D341Med (cell line): ENCODE measurements at places on chromosomes 7 and 10.

DNA sequence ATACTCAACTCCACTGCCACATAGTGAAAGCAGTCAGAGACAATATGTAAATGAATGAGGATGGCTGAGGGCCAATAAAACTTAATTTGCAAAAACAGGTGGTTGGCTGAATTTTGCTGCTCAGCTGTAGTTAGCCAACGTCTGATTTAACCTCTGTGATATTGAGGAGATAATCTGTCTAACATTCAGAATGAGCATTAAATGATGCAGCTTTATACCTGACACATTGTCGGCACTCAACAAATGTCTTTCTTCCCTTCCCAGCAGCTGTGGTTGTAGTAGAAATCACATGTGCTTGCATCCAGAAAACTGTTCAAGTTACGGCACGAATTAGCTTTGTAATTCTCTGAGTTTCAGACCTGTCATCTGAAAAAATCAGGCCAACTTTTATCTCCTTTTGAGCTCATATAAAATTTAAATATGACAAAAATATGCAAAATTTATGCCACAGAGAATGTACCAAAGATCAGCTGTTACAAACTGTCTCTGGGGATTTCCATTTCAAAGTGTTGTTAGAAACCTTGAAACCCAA lies 1239.7 kb downstream of the GATA3 start:
- DNase-seq: no peak

- DNase-seq: no peak
Observed at GRCh38 chr10:132132421-132132841, 54.3 kb upstream of the DPYSL4 start.

- no peak for DNase-seq
Observed at GRCh38 chr7:126702242-126703016, 550.3 kb downstream of the GRM8 start.

DNA sequence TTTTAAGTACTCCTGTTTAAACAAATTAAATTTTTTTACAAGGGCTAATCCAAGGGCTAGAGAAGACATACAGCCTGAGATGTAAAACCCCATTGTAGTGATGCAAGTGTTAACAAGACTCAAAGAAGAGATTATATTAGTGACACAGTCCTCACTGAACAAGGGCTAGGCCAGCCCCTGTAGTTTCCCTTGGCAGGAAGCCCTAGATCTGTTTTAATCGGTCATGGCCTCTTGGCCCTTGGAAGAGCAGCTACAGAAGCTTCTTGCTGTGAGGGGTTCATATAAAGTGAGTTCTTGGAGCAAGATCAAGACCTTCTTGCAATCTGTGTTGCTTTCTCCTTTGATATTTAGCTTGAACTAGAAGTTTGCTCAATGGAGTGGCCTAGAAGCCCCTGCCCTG lies 1339.4 kb downstream of the XPNPEP1 start:
- DNase-seq: no peak

DNA sequence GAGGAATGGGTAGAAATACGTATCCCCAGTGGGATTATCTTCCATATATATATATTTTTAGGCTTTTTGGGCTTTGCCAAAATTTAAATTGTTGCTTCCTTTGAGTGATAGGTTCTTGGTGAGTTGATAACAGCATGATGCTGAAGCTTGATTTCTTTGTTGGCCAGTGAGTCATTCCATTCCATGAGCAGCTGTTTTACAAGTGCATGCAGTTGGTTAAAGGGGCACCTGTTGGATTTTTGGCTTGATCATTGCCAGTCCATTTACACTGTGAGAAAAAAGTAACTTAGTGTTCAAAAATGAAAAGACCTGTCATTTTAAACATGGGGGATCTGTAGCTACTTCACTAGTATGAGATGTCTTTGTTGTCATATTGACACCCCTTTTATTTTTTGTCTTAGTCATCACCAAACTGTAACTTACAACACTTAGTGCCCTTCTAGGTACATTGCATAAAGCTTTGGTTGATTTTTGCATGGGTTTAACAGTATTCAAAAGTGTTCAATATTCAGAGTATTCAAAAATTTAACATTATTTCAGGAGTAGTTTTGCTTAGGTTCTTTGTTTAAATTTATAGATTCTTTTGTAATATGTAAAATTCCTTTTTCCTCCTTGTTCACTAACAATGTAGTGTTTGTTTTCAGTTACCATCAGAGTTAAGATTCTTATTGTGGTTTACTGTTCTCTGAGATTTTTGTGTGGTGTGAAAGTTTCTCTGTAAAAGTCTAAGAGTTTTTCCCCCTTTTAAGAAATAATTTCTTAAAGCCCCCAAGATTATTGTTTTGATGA lies 8.8 kb downstream of the AKAP9 start:
- no peak for DNase-seq

GRCh38 chr7:106069471-106070200 lies 42.5 kb downstream of the SYPL1 start:
- no peak for DNase-seq

- no peak for DNase-seq
Observed at GRCh38 chr10:3485057-3485686, 299.8 kb downstream of the KLF6 start.

- DNase-seq: no peak
Observed at GRCh38 chr10:108852211-108852610, 1071.1 kb downstream of the XPNPEP1 start.

DNA sequence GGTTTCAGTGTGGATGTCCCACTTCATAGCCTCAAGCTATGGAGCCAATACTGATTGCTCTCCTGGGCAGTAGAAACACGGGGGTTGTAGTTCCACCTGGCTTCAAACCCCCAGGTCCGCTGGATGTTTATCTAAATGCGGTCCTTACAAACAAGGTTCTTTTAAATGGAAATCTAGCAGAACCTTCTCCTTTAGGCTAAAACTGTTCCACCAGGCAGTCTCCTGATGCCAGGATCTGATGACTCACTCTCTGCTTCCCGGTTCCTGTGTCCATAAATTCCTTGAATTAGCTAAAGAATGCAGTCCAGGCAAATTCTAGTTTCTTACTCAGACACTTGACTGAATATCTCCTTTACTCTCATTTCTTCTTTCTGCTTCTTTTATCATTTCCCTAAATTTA lies 108.4 kb upstream of the FAM3C start:
- DNase-seq: no peak

GRCh38 chr10:34535872-34536271 lies 279.2 kb downstream of the PARD3 start:
- DNase-seq: no peak

- no peak for DNase-seq
Observed at GRCh38 chr7:139426258-139427028, 57.0 kb downstream of the KLRG2 start.

DNA sequence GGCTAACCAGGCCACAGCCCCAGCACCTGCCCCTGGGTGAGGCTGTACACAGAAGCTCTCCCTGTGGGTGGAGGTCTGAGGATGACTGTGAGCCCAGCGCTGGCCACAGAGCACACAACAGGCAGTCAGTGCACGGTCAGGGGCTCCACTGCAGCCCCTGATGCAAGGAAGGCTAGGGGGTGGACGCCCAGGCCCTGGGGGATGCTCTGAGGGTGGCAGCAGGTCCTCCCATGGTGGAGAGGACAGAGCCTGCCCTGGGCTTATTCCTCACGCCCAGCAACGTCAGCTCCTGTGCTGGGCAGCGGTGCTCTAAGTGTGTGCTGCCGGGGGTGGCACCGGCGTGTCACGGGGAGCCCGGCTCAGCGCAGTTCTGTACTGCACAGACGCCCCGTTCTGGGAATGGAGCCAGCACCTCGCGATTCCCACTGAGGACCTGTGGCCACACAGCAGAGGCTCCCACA lies 223.2 kb downstream of the MAD1L1 start:
- DNase-seq: no peak

GRCh38 chr7:102018876-102019275 lies 201.4 kb downstream of the CUX1 start:
- no peak for DNase-seq

- DNase-seq: no peak
Observed at GRCh38 chr7:100215895-100216294, 3.9 kb upstream of the PVRIG start.

DNA sequence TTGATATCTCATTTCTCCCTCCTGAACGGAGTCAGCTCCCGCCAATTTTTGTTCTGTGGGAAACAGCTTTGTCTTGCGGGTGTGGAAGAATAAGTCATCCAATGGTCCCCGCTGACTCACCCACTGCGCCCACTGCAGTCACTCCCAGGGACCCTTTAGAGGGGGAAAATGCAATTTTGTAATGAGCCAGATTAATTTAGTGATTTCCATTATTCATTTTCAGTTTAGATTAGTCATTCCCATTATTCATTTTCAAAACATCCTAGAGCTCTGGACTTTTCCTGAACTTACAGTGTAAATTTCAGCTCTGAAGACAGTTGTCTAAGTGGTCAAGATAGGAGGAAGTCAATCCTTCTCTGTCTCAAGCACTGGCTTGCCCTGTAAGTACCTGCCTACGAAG lies 154.9 kb upstream of the TMEM72 start:
- DNase-seq: no peak

DNA sequence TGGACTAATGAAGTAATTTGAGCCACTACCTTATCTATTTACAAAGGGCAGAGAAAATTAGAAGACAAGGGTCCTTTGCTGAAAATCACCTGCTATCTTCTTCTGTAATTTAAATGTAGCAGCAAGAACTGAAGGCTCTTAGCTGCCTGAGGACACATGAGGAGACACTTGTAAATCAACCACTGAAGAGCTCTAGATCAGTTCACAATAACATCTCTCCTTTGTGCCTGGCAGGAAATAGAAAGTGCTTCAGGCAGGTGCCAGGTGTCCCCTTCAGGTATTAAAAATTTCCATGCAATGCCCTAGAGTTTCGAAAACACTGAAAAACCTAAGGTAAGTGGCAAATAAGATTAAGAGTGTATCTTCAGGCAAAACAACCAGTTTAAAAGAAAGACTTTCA lies 474.6 kb downstream of the GRM8 start:
- no peak for DNase-seq

DNA sequence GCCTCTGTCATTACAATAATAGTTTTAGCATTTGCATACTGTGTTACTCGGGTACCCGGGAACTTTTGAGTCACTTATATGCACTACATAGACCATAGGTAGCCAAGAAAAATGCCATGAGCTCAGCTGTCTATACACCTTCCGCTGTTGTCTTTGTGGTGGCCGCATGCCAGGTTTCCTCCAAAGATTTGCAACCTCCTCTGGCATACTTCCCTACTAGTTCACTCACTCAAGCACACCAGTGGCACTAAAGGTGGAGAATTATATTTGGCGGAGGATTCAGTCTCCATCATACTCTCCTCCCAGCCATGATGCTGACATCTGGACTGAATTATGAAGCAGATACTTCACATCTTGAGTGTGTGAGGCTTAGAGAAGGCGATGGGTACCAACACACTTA lies 35.6 kb upstream of the GRB10 start:
- DNase-seq: no peak

DNA sequence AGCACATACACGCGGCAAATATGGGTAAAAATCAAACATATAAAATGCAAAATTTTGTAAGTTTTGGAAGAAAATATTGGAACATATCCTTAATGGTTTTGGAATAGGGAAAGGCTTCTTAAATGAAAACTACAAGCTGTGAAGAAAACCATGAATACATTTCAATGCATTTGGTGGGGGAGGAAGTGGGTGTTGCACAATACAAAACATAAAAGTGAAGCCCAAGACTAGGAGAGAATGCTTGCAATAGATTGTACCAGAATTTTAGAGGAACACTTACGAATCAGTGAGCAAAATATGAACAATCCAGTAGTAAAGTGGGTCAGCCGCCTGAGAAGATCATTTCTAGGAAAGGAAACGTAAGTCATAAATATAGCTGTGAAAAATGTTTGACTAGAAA lies 322.6 kb upstream of the MKI67 start:
- no peak for DNase-seq

GRCh38 chr10:122678266-122678665 lies 21.4 kb downstream of the C10orf120 start:
- no peak for DNase-seq

DNA sequence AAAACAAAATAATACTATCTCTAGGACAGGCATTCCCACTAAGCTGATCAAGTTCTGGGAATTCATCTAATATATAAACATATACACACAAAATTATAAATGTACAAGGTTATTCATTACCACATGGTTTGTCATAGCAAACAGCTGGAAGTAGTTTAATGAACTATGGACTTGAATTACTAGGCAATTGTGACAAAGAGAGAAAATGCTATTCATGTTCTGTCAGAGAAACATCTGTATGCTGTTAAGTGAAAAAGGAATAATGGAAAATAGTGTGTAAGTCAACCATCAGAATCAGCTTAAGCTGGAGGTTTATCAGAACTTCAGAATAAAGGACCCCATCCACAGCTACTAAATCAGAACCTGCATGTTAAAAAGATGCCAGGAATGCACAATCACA lies 2.8 kb downstream of the ZNF248 start:
- DNase-seq: no peak

- peak; percentile 49 for DNase-seq
Observed at GRCh38 chr7:142478479-142479220, 220.8 kb upstream of the PRSS58 start.

GRCh38 chr10:70174058-70174741 lies 3.9 kb upstream of the SAR1A start:
- no peak for DNase-seq

DNA sequence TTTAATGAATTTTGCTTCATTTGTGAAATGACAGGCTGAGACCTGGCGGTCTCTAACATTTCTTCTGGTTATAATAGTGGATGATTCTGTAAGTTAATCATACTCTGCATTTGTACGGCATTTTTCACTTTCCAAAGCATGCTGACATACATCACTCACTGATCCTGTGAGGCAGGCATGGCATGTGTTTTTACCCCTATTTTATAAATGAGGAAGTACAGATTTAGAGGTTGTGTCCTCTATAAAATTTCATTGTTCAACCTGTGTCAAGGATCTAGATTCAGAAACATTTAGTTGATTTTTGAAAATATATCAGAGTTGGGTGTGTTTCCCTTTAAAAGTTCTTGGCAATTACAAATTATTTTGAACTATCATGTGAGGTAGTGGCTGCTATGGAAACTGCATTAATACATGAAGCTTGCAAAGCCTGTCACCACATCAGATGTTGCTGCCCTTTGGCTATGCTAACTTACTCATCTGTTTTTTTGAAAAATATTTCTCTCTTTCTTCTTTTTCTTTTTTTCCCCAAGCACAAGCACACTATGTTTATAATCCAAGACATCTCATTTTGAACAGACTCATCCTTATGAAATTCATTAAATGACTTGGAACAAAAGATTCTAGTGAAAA lies 172.7 kb downstream of the GNAI1 start:
- no peak for DNase-seq
